Lower lobe of right lung (tissue), 2 donors: ENCODE measurements at places on chromosomes 3 and 15.

- no peak overlapping the region for H3K4me3 ChIP-seq
- DNase-seq, result no peak
- no peaks in the 10 kb centered on the region for H3K4me1 ChIP-seq
- H3K27ac ChIP-seq, result no peak overlapping the region
- H3K36me3 ChIP-seq, result no peaks in the 10 kb centered on the region
- H3K27me3 ChIP-seq, result no peaks in the 10 kb centered on the region
These were observed 368.7 kb upstream of the ARHGEF26 start for GRCh38 chr3:153752405-153753027.

DNA sequence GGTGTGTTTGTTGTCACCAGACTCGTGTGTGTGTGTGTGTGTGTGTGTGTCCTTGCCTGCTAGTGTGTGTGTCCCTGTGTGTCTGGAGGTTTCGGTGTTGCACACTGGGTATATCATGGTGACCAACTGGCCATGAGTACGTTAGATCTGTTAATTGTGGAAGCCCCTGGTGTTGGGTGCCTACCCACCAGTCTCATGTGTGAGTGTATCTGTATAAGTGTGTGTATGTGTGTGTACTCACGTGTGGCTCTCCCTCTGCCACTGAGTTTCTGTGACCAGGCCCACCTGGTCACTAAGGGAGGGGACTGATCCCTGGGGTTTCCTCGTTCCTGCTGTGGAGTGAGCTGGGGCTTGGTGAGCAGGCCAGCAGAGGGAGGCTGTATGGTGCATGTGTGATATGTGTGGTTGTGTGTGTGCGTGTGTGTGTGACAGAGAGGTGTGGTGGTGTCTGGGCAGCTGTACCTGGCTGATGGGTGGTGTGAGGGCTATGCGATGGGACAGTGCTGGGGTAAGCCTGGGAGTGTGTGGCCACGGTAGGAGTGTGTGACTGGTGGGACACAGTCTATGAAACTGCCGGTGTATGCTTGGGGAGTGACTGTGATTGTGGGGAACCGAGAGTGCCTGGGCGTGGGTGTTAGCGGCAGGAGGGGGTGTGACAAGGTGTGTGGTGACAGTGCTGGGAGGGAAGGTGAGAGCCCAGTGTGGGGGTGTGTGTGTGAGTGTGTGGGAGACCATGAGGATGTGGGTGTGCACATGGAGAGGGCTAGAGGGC is 1.8 kb downstream of the PRKCD start:
- peaks cover 8% of the 10 kb centered on the region for H3K36me3 ChIP-seq
- peak overlapping the region; percentile 96 for H3K4me3 ChIP-seq
- peaks cover 71% of the 10 kb centered on the region for H3K4me1 ChIP-seq
- DNase-seq, result no peak

- no peak overlapping the region for H3K27ac ChIP-seq
- no peak overlapping the region for H3K4me3 ChIP-seq
- no peaks in the 10 kb centered on the region for H3K27me3 ChIP-seq
- H3K36me3 ChIP-seq, result no peaks in the 10 kb centered on the region
These were observed 400.4 kb upstream of the RARB start for GRCh38 chr3:25027650-25028049.

DNA sequence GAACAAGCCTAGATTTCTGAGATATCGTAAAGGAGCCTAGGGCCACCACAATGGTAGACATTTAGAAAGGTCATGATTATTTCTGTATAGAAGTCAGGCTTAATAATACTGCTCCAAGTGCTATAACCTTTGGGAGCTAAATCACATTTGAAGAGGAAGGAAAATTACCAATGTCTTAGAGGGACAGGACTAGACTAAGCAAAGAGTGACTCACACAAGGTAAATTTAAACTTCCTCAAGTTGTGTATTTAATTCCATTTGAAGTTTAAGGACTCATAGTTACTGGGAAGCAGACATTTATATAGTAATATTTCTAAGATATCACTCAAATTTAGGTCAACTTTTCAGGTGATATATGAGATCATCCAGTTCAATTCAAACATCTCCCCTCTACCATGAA is 227.6 kb upstream of the MME start:
- H3K36me3 ChIP-seq, result no peaks in the 10 kb centered on the region
- H3K4me3 ChIP-seq, result no peak overlapping the region
- no peaks in the 10 kb centered on the region for H3K27me3 ChIP-seq
- no peak for DNase-seq
- no peak overlapping the region for H3K27ac ChIP-seq

DNA sequence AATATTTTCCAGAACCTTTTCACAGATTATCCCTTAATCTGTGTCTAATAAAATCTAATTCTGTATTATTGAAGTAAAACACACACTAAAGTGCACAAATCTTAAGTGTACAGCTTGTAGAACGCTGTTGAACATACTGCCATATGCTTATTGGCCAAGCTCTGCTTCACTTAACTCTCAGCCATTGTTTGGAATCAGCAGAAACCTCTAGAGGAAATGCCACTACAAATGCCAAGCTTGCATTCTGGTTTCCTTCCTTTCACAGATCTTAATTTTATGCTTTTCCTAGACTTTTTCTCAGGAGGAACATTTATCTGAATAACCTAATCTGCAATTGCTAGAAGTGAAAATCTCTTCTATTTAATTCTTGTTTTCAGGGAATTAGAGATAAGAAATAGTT is 10.1 kb downstream of the MNS1 start:
- H3K4me1 ChIP-seq, result no peaks in the 10 kb centered on the region
- DNase-seq, result no peak
- H3K4me3 ChIP-seq, result no peak overlapping the region
- H3K36me3 ChIP-seq, result no peaks in the 10 kb centered on the region
- no peak overlapping the region for H3K27ac ChIP-seq
- no peaks in the 10 kb centered on the region for H3K27me3 ChIP-seq

DNA sequence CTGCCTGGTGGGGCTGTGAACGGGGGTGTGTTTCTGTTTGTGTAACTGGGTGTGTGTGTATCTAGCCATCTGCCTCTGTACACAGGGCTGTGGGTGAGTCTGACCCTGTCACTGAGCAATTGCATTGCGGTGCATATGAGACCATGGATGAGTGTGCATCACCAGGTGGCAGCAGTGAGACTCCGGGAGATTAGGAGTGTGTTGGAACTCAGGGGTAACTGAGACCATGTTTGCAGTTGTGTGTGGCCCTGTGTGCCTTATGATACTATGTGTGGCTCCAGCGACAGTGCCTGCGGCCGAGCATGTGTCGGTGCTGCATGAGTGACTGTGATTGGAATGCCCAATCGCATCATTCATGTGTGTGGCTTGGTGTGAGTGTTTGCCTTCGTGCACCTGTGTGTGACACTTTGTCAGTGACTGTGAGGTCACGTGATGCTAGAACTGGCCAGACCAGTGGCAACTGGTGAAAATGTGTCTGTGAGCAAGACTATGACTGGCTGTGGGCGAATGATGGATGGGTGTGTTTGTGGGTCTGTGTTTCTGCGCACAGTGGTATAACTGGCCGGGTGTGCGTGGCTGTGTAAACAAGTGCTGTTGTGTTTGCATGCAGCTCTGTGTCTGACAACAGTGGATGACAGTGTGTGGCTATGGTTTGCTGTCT is 14.0 kb downstream of the VILL start:
- peak; percentile 83 for DNase-seq
- no peaks in the 10 kb centered on the region for H3K27me3 ChIP-seq
- H3K36me3 ChIP-seq, result peaks cover 51% of the 10 kb centered on the region
- H3K4me3 ChIP-seq, result no peak overlapping the region

- DNase-seq, result no peak
- no peak overlapping the region for H3K4me3 ChIP-seq
- H3K4me1 ChIP-seq, result peaks cover 12% of the 10 kb centered on the region
- no peaks in the 10 kb centered on the region for H3K27me3 ChIP-seq
- no peak overlapping the region for H3K27ac ChIP-seq
These were observed 276.3 kb downstream of the RBMS3 start for GRCh38 chr3:29557186-29557585.

DNA sequence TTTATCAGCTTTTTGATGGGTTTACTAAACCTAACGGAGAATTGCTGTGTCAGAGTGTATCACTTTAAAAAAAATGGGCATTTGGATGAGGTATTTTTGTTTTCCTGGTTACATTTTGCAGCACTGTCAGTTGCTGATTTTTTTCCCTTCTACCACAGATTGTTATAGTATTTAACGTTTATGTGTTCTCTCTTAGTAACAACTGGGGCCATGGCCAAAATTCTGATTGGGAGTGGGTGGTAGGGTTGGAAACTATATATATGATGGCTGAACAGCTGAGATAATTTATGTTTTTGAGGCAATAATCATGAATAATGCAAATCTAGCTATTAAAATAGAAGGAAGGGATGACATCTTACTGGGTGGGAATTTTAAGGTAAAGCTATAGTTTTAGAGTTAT is 229.4 kb upstream of the SUCLG2 start:
- no peaks in the 10 kb centered on the region for H3K27me3 ChIP-seq
- DNase-seq, result no peak
- H3K27ac ChIP-seq, result no peak overlapping the region
- no peaks in the 10 kb centered on the region for H3K36me3 ChIP-seq
- no peak overlapping the region for H3K4me3 ChIP-seq
- H3K4me1 ChIP-seq, result no peaks in the 10 kb centered on the region

DNA sequence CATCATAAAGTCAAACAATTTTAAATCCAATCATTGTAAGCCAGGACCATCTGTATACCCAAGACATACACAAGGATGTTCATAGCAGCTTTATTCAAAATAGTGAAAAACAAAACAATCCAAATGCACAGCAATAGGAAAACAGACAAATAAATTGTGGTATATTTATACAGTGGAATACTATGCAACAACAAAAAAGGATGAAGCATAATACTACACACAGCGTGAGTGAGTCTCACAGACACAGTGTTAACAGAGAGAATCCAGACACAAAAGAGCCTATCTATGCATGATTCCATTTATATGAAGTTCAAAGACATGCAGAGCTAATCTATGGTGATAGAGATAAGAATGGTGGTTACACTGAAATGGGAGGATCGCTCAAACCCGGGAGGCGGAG is 5.6 kb upstream of the MUC20 start:
- no peak for DNase-seq
- no peaks in the 10 kb centered on the region for H3K4me1 ChIP-seq
- H3K36me3 ChIP-seq, result peaks cover 28% of the 10 kb centered on the region
- no peak overlapping the region for H3K4me3 ChIP-seq
- no peak overlapping the region for H3K27ac ChIP-seq
- no peaks in the 10 kb centered on the region for H3K27me3 ChIP-seq

DNA sequence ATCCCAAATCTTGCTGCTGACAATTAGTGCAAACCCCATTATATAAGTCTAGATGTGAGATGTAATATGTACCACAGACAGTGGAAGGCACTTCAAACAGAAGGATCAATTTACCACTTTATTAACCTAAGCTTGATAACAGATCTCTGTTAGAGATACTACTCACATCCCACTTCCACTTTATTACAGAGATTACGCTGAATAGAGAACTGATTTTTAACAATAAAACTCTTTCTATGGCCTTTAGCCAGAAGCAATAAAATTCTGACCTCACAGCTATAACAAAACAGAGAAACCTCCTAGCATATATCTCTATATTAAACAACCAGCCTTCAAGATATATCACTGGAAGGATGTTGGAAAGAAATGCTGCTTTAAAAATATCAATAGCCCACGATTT is 517.7 kb downstream of the MAGI1 start:
- no peak overlapping the region for H3K4me3 ChIP-seq
- no peaks in the 10 kb centered on the region for H3K27me3 ChIP-seq
- no peak overlapping the region for H3K27ac ChIP-seq

DNA sequence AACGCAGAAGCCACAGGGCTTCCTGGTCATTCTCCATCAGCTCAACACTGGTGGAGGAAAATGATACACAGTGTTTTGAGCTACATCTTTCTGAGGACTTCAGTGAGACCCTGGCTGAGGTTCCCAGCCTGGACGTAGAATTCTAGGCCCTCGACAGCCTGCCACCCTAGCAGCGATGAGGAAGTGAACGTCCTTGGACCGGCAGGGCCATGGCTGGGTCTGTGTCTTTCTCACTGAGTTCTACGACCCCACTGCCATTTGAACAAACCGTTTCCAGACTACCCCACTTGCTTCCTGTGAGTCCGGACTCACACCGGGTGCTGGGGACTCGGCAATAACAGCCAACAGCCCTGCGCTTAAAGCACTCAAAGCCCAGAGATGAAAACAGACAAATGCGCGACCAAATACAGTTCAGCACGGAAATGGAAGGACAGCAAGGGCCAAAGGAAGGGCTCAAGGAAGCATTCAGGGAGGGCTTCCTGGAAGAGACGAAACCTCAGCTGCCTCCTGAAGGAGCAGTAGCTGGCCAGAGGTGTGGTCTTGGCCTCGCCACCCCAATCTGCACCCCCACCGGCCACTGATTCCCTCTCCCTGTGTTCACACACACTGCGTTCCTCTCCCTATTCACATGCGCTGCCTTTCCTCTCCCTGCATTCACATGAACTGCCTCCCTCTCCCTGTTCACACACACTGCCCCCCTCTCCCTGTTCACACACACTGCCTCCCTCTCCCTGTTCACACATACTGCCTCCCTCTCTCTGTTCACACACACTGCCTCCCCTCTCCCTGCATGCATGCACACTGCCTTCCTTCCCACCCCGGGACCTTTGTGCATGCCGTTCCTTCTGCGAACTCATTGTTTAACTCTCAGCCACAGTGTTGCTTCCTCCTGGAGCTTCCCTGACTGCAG is 136.3 kb upstream of the PRR20G start:
- H3K4me1 ChIP-seq, result no peaks in the 10 kb centered on the region
- no peak overlapping the region for H3K27ac ChIP-seq
- H3K27me3 ChIP-seq, result peaks cover 29% of the 10 kb centered on the region
- H3K36me3 ChIP-seq, result no peaks in the 10 kb centered on the region

GRCh38 chr15:82132096-82132495 is 86.3 kb upstream of the MEX3B start:
- H3K27ac ChIP-seq, result no peak overlapping the region
- no peaks in the 10 kb centered on the region for H3K27me3 ChIP-seq
- no peak for DNase-seq

DNA sequence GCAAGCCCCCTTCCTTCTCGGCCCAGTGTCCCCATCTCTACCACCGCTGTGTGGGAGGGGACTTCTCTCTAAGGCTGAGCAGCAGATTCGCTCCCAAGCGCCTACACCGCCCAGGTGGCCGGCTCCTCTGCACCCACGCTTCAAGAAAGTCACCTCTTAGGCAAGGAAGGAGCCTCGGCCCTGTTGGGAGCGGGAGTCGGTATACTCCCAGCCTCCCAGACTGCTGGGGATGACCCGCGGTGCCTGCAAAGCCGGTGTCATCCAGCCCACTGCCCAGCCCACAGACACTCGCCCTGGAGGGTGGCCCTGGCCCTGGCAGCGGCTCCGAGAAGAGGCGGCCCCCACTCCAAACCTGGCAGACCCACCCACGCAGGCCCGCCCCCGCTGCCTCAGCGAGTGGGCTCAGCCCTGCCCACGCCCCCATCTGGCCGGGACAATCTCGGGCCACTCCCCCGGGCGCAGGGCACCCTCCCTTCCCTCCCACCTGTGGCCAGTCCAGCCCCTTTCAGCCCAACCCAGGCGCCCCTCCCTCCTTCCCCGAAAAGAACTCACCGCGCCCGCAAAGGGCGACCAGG is 396 bp downstream of the CHRNB4 start:
- H3K27ac ChIP-seq, result no peak overlapping the region
- peaks cover 9% of the 10 kb centered on the region for H3K4me1 ChIP-seq
- H3K27me3 ChIP-seq, result peaks cover 32% of the 10 kb centered on the region
- H3K36me3 ChIP-seq, result no peaks in the 10 kb centered on the region
